A549 treated with ZK216348 at 1 μM for 4 hours (cell line): ENCODE measurements at places on chromosomes 2 and 18. TPM values are rescaled to one million over a fixed set of nuclear protein-coding genes. Genes with fewer than 3 reads are reported as not detected.

Gene ADCY3
- total RNA-seq: 63.2 to 87.4 TPM (median 74.0 TPM) in 5 replicates

Gene GALR1
- total RNA-seq: not detected in 5 replicates

Gene ASIC4
- 0.08 to 0.17 TPM (median 0.09 TPM) in 4 of 5 replicates, not detected in the other for total RNA-seq

Gene LIMS4
- total RNA-seq: 0.33 to 1.4 TPM (median 0.62 TPM) in 5 replicates

Gene RBM44
- 0.13 to 0.66 TPM (median 0.29 TPM) in 5 replicates for total RNA-seq

Gene SERPINB12
- not detected in 5 replicates for total RNA-seq

Gene UGT1A8
- total RNA-seq: 0.23 TPM in 1 of 5 replicates, not detected in the others

Gene LAMA1
- 0.02 to 0.12 TPM (median 0.07 TPM) in 5 replicates for total RNA-seq

Gene ASNSD1
- total RNA-seq: 29.1 to 40.7 TPM (median 34.7 TPM) in 5 replicates

Gene MDH1B
- 1.6 to 2.5 TPM (median 1.7 TPM) in 5 replicates for total RNA-seq

Gene TNFRSF11A
- total RNA-seq: 6.9 to 9.7 TPM (median 7.3 TPM) in 5 replicates

Gene ALPI
- not detected in 5 replicates for total RNA-seq

Gene GKN2
- total RNA-seq: 2.7 to 6.0 TPM (median 3.7 TPM) in 5 replicates

Gene CXXC1
- 37.4 to 59.7 TPM (median 48.9 TPM) in 5 replicates for total RNA-seq

Gene ANAPC1
- total RNA-seq: 23.1 to 32.0 TPM (median 28.0 TPM) in 5 replicates

Gene CAB39
- 31.3 to 61.2 TPM (median 55.9 TPM) in 5 replicates for total RNA-seq

Gene EFEMP1
- total RNA-seq: 32.3 to 56.8 TPM (median 40.9 TPM) in 5 replicates

Gene GULP1
- total RNA-seq: 27.9 to 42.0 TPM (median 37.5 TPM) in 5 replicates

Gene SP100
- total RNA-seq: 25.2 to 37.3 TPM (median 27.6 TPM) in 5 replicates

Gene C2orf74
- 16.5 to 22.3 TPM (median 18.1 TPM) in 5 replicates for total RNA-seq

Gene NLRC4
- total RNA-seq: 0.05 TPM in 1 of 5 replicates, not detected in the others

Gene IL37
- total RNA-seq: not detected in 5 replicates

Gene CKAP2L
- total RNA-seq: 10.2 to 20.6 TPM (median 14.9 TPM) in 5 replicates

Gene CTAGE1
- total RNA-seq: not detected in 5 replicates

Gene ONECUT2
- 0.32 to 0.48 TPM (median 0.38 TPM) in 5 replicates for total RNA-seq

Gene CD302
- total RNA-seq: 1.5 to 2.5 TPM (median 2.2 TPM) in 5 replicates

Gene STAT1
- total RNA-seq: 52.6 to 67.4 TPM (median 59.2 TPM) in 5 replicates

Gene CPLX4
- not detected in 5 replicates for total RNA-seq

Gene GPR35
- total RNA-seq: 0.34 to 1.6 TPM (median 1.1 TPM) in 5 replicates

Gene NGEF
- 12.8 to 20.8 TPM (median 17.1 TPM) in 5 replicates for total RNA-seq

Gene SATB2
- 2.8 to 3.8 TPM (median 3.0 TPM) in 5 replicates for total RNA-seq

Gene TUBB8B
- not detected in 5 replicates for total RNA-seq

Gene CHRNA1
- total RNA-seq: not detected in 5 replicates

Gene UPP2
- total RNA-seq: not detected in 5 replicates

Gene TMEM163
- total RNA-seq: 0.07 TPM in 2 of 5 replicates, not detected in the others

Gene PROC
- total RNA-seq: 2.9 to 6.0 TPM (median 4.3 TPM) in 5 replicates

Gene SCTR
- total RNA-seq: not detected in 5 replicates

Gene ZNF804A
- total RNA-seq: not detected in 5 replicates

Gene PLEKHH2
- total RNA-seq: 0.89 to 1.8 TPM (median 1.5 TPM) in 5 replicates

Gene PSTPIP2
- 0.21 to 0.38 TPM (median 0.32 TPM) in 5 replicates for total RNA-seq

Gene CABYR
- 10.9 to 22.8 TPM (median 13.2 TPM) in 5 replicates for total RNA-seq

Gene GPR39
- 7.4 to 10.3 TPM (median 9.6 TPM) in 5 replicates for total RNA-seq

Gene EMX1
- 0.14 to 0.27 TPM (median 0.22 TPM) in 4 of 5 replicates, not detected in the other for total RNA-seq
